ENCODE measurements at places on chromosomes 13 and 19. TPM values are rescaled to one million over a fixed set of nuclear protein-coding genes. Genes with fewer than 3 reads are reported as not detected.

The DNAAF3 gene
- total RNA-seq: 0.53 TPM

The TNFRSF19 gene
- 3.2 TPM for total RNA-seq

The SH3GL1 gene
- 55.3 TPM for total RNA-seq

DNA sequence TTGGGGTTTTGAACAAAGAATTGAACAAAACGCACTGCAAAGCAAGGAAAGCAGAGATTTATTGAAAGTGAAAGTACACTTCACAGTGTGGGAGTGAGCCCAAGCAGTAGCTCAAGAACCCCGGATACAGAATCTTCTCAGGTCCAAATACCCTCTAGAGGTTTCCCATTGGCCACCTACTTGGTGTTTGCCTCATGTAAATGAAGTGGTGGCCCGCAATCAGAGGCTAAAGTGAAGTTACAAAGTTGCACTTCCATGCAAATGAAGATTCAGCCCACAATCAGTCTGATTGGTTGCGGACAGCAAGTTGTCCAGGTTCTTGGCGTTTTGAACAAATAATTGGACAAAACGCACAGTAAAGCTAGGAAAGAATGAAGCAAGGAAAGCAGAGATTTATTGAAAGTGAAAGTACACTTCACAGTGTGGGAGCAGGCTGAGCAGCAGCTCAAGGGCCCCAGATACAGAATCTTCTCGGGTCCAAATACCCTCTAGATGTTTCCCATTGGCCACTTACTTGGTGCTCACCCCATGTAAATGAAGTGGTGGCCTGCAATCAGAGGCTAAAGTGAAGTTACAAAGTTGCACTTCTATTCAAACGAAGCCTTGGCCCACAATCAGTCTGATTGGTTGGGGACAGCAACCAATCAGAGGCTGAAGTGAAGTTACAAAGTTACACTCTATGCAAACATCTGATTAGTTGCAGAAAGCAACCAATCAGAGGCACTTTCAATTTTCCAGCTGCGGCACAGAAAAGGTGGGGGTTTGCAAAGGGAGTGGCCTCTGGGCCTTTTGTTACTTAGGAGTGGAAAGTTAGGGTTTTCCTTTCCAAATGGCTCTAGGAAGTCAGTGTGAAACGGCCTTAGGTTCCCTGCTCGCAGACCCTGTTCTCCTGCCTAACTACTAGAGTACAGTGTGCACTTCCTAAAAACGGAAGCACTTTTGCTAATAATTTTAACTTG lies 4.8 kb upstream of the TM9SF2 start:
- DNase-seq: peak; percentile 39

GRCh38 chr13:29706923-29707322 lies 111.4 kb upstream of the SLC7A1 start:
- no peak for DNase-seq

DNA sequence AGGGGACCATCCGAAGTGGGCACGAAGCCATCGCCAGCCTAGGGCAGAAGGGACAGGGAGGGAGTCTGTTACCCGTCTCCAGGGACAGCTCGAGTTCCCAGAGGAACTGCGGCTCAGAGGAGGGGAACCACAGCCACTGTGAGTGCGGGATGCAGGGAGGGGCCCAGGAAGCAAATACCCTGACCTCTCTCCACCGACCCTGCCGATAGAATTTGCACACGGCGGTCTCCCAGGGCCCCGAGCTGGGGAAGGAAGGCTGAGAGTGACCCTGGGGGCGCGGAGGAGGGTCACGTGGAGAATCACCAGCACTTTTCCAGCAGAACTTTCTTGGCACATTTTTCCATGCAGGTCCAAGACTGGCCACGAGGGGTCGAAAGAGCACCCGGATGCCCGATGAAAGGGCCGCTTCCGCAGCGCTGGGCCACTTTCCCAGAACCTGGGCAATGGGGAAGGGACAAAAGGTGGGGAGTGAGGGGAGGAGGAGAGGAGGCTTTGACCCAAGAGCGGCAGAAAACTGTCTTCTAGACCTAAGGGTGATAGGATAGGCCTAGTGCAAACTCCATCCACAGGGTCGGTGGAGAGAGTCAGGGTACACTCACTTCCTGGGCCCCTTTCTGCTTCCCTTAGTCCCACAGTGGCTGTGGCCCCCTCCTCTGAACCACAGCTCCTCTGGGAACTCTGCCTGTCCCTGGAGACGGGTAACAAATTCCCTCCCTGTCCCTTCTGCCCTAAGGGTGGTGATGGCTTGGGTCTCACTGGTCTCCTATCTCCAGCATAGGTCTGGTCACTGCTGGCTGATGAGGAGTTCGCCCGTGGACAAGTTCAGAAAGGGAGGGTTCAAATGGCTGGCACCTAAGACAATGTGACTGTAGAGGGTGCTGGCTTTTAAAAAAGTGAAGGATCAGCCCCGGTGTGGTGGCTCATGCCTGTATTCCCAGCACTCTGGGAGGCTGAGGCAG lies 5.3 kb upstream of the GPR4 start:
- DNase-seq: peak; percentile 44

All from bronchial epithelial cell (primary cell).